AG08395 (cell line): ENCODE measurements at places on chromosomes 13 and 19.

- peak; percentile 83 for DNase-seq
Observed at GRCh38 chr13:20525601-20526544, at the start of gene CRYL1. Gene CRYL1, minus strand, starts transcription at chr13:20525857. Its CDS starts 63 bp downstream, at chr13:20525794.

GRCh38 chr13:44354884-44355283 lies 18.7 kb upstream of the SERP2 start:
- no peak for DNase-seq

GRCh38 chr19:19548915-19549759 lies 11.1 kb downstream of the CILP2 start:
- DNase-seq: no peak

GRCh38 chr19:8831832-8832131 lies 322 bp downstream of the ZNF558 start:
- no peak for DNase-seq

DNA sequence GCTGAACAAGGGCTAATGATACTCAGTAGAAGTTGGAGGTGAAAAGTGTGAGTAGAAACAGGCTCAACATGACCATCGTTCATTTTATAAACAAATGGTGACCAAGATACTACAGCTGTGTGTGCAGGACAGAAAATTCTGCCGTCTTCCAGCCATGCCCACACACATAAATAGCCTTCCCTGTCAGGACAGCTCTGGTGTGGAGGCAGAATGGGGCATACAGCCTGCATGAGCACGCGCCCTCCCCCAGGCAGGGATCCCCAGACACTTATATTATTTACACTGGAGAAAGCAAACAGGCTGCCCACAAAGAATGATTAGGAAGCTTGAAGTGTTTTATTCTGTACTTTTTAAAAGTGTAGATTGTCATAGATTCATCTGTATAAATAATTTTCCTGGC lies 20.4 kb downstream of the GJA3 start:
- no peak for DNase-seq

GRCh38 chr13:101127741-101128353 lies 288.5 kb downstream of the NALCN start:
- peak; percentile 74 for DNase-seq

- no peak for DNase-seq
Observed at GRCh38 chr13:37289212-37289935, 183.9 kb upstream of the CSNK1A1L start.

DNA sequence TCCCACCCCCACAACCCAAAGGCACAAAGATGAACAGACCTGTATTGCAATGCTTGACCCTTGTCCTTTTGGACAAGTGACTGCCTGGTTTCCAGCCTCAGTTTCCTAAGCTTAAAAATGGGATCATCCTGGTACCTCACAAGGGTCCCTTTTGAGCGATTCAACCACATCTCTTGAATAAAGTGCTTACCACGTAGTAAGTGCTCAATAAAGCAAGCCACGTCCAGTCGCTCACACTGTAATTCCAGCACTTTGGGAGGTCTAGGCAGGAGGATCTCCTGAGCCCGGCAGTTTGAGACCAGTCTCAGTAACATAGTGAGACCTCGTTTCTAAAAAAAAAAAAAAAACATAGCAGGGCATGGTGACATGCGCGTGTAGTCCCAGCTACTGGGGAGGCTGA lies 1.2 kb downstream of the DLL3 start:
- DNase-seq: no peak

GRCh38 chr13:93762708-93763426 lies 536.3 kb downstream of the GPC6 start:
- no peak for DNase-seq

DNA sequence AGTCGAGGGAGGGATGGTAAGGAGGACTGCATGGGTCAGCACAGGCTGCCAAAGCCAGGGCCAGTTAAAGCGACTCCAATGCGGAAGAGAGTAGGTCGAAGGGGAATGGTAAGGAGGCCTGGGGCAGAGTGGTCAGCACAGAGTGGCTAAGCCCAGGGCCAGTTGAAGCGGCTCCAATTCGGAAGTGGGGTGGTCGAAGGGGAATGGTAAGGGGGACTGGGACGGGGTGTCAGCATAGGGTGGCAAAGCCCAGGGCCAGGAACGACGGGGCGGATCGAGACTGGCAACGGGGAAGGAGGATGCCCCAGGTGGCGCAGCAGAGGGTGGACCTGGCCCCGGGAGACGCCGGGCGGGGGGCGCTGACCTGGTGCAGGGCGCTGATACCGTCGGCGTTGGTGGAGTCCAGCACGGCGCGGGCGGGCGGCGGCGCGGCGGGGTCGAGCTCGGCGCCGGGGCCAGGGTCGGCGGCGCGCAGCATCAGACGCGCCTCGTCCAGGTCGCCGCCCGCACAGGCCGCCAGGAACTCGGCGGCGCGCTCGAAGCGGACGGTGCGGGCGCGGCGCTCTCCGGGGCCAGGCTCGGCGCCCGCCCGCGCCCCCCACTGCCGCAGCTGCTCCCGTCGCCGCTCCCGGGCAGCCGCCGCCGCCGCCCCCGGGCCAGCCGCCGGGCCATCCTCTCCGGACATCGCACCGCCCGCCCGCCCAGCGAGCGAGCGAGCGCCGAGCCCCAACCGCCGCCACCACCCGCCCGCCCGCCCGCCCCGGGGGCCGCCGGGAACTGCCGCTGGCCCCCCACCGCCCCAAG lies at the start of gene PPP1R12C:
Gene PPP1R12C (minus strand): TSS at position 779 of the 804 bp plus-strand sequence. CDS start 94 bp downstream, at position 685.
- DNase-seq: no peak

- DNase-seq: no peak
Observed at GRCh38 chr13:33728271-33729037, 89.5 kb upstream of the RFC3 start.

DNA sequence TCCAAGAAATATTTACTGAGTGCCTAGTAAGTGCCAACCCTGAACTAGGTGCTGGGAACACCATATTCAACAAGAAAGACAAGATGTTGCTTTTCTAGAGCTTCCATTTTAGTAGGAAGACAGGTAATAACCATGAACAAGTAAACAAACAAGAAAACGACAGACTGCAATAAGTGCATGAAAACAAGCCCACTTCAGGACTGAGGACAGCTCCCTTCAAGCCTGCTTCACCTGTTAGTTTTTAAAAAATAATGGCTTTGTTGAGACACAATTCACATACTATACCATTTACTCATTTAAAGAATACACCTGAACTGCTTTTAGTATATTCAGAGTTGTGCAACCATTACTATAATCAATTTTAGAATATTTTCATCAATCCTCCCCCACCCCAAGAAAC lies 30.4 kb downstream of the CYP4F22 start:
- no peak for DNase-seq

DNA sequence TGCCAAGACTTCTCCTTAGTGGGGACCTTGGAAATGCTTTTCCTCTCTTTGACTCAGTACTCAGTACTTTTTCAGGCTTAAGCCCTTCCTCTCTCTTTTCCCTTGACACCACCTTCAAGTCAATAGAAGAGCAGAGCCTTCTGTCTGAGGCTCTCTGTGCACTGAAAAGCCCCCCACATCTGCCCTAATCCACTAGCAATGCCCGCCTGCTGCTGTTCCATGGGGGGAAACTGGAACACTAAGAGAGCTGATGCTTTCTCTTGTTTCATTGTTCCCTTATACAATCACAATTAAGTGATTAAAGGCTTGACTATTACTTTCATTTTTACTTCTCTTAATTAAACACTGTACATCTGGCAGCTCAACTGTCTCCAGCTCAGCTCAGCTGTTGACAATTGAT lies 254.5 kb downstream of the SLITRK6 start:
- no peak for DNase-seq

DNA sequence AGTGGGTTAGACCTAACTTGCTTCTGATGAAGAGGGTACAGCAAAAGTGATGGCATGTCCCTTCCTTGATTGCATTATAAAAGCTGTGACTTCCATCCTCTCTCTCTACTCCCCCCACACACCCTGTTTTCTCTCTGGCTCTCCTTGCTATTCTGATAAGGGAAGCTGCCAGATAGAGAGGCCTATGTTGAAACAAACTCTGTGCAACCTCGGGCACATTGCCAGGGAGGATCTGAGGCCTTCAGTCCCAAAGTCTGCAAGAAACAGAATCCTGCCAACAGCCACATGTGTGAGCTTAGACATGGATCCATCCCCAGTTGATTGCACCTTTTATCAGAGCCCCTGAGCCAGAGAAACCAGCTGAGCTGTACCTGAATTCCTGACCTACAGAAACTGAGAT lies 44.8 kb upstream of the ARGLU1 start:
- peak; percentile 12 for DNase-seq

GRCh38 chr13:89910166-89910565 lies 1437.3 kb upstream of the MIR17HG start:
- DNase-seq: no peak

- no peak for DNase-seq
Observed at GRCh38 chr19:19409205-19409604, 3.7 kb downstream of the GATAD2A start.

DNA sequence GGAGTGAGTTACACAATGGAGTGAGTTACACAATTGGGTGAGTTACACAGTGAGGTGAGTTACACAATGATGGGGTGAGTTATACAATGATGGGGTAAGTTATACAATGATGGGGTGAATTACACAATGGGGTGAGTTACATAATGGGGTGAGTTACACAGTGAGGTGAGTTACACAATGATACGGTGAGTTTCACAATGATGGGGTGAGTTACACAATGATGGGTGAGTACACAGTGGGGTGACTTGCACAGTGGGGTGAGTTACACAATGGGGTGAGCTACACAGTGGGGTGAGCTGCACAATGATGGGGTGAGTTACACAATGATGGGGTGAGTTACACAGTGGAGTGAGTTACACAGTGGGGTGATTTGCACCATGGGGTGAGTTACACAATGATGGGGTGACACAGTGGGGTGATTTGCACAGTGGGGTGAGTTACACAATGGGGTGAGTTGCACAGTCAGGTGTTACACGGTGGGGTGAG lies 52.5 kb upstream of the GAS6 start:
- DNase-seq: no peak

- DNase-seq: no peak
Observed at GRCh38 chr19:3253270-3253669, 28.8 kb downstream of the CELF5 start.

- DNase-seq: no peak
Observed at GRCh38 chr19:49507803-49508494, 4.5 kb upstream of the FCGRT start.

GRCh38 chr19:28514166-28514565 lies 698.8 kb downstream of the UQCRFS1 start:
- no peak for DNase-seq

DNA sequence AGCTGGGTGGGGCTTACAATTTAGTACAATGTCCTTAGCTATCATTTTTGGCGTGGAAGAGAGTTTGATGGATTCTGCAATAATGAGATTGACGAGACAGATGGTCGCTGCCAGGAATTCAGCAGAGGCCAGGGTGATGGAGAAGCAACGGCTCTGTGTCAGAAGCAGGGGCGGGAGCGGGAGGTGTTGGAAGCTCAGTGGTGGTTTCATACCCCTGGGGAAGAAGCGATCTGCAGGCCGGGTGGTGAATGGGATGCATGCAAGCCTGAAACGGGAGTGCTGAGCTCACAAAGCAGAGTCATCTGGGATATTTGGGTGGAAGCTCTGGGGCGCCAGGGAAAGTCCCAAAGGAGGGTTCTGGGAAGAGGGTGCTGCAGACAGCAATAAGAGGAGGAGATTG lies 370.8 kb downstream of the ZNF536 start:
- DNase-seq: no peak

GRCh38 chr19:5470264-5470671 lies 15.1 kb downstream of the ZNRF4 start:
- DNase-seq: no peak

DNA sequence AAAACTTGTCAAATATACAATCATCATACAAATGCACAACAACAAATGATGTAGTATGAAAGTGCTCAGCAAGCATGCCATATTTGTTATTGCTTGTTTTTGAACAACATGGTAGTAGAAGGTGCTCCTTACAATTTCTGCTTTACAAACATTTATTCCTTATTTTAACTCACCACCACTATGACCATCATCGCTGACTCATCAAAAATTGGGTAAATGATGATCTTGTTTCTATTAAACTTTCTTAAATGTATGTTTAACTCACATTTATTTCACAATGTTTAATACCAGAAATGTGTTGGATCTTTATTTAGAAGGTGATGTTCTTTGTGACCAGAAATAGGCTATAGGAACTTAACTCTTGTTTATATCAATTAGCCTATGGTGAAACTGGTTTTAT lies 45.5 kb downstream of the KCNRG start:
- DNase-seq: no peak

DNA sequence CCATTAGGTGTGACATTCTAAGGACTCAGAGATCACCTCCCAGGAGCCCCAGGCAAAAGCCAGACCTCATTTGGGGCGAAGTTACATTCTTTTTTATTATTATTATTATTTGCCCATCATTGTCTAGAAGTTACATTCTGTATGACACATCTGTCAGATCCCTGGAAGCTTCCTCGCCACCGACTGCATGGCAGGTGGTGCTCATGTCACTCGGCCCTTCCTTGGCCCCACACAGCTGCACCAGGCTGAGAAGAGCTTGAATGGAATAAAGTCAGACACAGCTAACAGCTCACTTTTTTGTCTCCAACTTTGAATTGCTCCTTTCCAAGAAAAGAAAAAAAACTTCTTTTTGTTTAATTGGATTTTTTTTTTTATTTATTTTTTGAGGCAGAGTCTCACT lies 41.4 kb upstream of the LDLR start:
- no peak for DNase-seq

DNA sequence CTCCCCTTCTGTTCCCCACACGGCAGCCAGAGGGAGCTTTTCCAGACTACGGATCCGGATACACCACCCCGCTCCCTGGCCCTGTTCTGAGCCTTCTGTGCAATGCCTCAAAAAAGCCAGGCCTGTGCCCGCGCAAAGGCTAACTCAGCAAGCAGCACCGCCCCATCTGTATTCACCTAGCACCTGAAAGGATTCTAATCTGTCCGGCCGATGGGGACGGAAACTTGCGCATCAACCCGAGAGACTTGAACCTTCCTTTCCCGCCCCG lies 589 bp downstream of the ZBTB45 start:
- peak; percentile 80 for DNase-seq

DNA sequence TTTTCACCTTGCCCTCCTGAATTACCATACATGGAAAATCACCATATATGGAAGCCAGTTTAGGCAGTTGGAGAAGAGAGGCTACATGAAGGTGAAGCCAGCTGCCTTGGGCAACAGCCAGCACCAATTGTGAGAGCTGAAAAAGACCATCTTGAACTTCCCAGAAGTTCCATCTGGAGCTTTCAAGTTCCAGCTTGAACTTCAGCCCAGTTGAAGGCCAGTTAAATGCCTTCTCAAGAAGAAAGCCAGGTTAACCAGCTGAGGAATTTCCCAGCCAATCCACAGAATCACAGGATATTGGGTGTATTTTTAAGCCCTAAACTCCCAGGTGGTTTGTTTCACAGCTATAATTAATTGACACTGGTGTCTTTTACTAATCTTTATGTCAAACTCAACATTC lies 713.6 kb upstream of the MIR17HG start:
- DNase-seq: no peak

- DNase-seq: no peak
Observed at GRCh38 chr13:99055281-99055680, 77.4 kb upstream of the DOCK9 start.
